ENCODE measurements at places on chromosomes 6 and 20. TPM values are rescaled to one million over a fixed set of nuclear protein-coding genes. Genes with fewer than 3 reads are reported as not detected.

Gene KHDC1
- 4.2 TPM for total RNA-seq

Gene CASS4
- 0.07 TPM for total RNA-seq

Gene ARMC2
- 2.0 TPM for total RNA-seq

Gene ILRUN
- total RNA-seq: 36.4 TPM

Gene TRIM31
- total RNA-seq: 0.69 TPM

Gene PERP
- total RNA-seq: 70.0 TPM

Gene KCNK17
- not detected for total RNA-seq

Measured in A549 treated with dexamethasone at 1 μM for 4 hours (cell line).